ENCODE measurements at places on chromosomes 7 and 10.

DNA sequence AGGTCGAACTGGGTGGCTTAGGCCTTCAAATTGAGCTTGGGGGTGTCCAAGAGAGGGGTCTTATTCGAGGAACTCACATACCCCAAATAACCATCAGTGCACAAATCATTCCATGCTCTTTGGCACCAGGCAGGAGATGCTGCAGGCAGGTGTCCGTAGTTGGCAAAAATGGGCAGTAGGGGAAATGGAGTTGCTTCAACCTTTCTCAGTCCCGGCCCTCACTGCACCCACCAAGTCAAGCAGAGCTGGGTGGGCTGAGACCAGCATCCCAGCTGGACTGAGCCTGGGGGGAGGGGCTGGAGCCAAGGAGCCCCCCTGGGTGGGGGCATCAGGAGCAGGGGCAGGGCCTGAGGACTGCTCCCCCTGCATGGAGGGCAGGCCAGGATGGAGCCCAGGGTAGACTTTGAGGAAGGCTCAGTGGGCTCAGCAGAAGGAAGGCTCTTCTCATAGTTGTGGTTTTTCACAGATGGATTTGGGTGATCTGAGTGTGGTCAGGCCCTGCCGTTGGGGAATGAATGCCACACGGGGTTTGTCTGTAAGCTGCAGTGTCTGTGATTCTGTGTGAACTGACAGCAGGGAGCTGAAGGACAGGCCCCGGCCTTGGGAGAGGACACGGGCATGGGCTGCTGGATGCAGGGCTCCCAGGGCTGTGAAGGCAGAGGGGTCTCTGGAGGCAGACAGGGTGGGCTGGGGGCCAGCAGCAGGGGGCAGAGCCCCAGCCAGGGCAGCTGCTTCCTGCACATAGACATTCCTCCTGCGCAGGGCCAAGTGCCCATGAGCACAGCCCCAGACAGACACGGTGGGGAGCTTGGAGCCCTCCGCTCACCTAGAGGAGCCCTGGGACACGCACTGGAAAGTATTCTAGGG is 144.5 kb downstream of the ADCY1 start:
- no peak for DNase-seq

GRCh38 chr10:71429929-71430328 is 33.2 kb downstream of the CDH23 start:
- DNase-seq: no peak

DNA sequence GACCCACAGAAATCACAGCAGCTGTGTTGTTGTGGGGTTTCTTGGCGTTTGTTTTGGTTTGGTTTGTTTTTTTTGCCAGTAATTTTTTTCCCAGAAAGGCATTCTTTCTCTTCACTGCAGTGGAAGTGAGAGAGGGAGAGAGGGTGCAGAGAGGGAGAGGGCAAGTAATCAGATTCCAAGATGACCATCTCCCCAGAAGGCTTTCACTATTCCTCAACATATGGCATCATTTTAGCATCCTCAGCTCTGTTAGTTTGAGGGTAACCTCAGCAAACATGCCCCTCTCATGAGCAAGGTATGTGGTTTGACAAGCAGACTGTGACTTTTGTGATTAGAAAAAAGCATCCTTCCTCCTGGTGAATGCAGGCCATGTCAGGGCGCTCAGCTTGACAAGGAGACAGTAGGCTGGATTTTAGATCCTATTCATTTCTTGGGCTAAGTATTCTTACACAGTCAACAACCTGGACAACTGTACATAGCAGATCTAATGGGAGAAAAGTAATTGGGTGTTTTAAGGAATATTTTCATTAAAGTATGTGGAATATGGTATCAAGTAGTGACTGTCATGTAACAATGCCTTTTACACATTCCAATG is 86.3 kb upstream of the PIK3CG start:
- DNase-seq: no peak

GRCh38 chr7:21141476-21141875 is 286.4 kb upstream of the SP4 start:
- DNase-seq: no peak

- no peak for DNase-seq
Measured at GRCh38 chr7:47954231-47954911, 6.1 kb upstream of the PKD1L1 start.
